ENCODE measurements at places on chromosomes 11 and 22. TPM values are rescaled to one million over a fixed set of nuclear protein-coding genes. Genes with fewer than 3 reads are reported as not detected.

GRCh38 chr22:28812516-28812915 is 12.1 kb upstream of the XBP1 start:
- DNase-seq = no peak

DNA sequence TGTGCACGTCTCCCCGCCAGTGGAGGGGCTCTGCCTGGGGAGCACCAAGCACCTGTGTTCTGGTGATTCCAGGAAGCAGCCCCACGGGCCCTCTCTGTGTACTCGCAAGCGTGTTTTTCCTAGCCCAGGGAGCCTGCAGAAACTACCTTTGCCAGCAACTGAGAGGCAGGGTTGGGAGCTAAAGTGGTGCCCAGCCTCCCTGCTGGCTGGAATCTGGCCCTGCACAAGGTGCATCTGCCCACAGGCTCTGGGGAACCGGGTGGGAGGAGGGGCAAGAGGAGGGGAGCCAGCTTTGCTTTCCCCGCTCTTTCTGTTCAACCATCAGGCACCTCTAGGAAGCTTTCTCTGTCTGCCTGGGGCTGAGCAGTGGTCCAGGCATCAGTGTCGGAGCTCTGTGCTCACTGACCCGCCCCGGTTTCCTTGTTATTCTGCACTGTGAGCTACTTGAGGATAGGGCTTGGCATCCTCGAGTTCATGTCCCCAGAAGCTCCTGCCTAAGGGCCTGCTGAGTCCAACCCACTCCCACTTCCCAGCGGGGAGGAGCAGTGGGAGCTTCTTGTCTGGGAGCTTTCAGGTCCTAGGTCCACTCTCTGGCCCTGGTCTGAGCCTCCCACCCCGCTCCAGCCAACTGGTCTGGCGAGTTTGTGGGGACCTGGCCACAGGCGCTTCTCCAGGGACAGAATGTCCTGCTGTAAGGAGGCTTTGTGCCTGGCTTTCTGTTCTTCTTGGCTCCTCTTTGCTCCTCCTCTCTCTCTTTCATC is 14.9 kb downstream of the DAGLA start:
- DNase-seq = no peak

GRCh38 chr11:100948936-100949335 is 180.7 kb downstream of the PGR start:
- DNase-seq = no peak

DNA sequence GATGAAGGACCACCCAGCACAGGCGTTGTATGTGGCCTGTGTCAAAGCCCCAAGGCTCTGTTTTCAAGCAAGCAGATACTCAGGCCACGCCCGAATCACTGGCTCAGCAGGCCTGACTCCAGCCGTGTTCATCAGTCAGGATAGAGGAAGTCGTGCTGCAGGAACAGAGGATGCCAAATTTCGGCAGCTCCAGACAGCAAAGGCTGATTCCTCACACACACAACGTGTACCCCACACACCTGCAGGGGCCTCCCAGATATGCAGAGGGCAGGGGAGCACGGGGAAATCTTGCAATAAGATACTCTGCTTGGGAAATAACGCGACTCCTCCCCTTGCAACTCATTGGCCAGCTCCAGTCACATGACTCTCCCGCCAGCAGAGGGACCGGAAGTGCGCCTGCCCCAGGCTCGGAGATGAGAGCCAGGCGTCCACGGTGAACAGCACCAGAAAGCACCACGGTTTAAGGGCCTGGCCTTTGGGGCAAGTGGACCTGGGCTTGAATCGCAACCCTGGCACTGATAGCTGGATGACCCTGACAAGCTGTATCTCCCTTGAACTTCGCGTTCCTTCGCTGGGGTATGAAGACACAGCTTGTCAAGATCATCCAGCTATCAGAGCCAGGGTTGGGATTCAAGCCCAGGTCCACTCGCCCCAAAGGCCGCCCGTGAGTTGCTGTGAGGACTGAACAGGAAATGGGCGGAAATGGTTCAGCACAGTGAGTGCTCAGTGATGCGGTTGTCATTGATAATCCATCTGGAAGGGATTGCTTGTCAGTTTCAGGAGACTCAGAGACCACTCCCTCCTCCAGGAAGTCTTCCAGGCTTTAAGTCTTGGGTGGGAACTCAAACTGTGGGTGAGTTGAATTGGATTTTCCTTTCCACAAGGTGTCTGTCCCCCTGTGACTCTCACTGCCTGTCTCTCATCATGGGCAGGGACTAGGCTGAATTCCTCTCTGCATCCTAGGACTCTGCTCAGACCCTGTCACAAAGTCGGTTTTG is 88.5 kb downstream of the MYEOV start:
- DNase-seq = no peak

DNA sequence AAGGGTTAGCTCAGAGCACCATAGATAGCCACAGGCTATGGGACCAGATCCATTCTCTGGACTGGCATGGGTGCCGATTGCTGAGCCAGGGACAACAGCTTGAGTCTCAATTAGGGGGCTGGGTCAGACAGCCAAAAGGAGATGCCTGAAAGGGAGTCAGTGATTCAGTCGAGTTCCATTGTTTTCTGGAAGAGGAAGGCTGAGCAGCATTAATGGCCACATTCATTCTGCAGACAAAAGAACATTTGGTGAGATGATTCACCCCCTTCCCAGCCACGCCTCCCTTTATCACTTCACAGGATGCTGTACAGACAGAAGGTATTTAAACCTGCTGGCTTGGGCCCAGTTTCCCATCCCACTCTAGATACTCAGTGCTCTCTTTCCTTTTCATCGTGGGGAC is 131.9 kb downstream of the ADAMTS15 start:
- peak; percentile 64 for DNase-seq

The ANKK1 gene
- total RNA-seq = not detected

The PKDREJ gene
- total RNA-seq = under 0.01 TPM

Data from occipital lobe (tissue), 3 donors.